Activated CD4-positive, alpha-beta T cell treated with anti-CD3 and anti-CD28 coated beads for 1 hour (primary cell): ENCODE measurements at places on chromosomes 5 and 9.

DNA sequence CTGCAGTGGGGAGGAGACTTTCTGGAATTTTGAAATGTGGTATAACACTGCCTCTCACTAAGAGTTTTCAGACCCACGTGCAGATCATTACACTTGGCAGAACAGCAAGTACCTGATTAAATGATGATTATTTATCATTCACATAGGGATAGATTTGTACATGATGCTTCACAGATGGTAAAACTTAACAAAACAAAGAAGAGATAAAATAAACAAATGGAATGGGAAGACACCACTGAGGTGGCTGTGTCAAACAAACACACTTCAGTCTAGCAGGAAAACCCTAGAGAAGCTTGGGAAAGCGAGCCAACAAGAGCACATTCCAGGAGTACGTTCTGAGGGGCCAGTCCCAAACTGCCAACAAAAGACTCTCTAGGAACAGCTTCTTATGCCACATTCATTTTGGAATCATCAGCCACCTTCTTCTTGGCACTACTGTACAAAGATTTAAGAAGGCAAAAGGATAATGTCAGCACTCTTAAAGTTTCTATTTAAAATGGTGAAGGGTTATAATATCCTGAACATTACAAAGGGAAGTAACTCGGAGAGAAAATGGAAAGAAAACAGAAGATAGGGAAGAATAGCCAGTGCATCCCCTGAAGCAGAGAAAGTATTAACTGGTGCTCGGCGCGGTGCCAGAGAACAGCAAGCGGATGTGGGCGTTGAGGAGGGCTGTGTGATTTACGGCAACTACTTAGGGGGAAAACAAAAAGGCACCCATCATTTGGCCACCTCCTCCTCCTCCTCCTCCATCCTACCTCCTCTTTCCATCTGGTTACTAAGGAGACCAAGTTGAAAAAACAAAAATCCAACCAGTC lies 1.6 kb downstream of the MED27 start:
- no peak for DNase-seq

GRCh38 chr9:35755071-35755470 lies 995 bp upstream of the MSMP start:
- no peak for DNase-seq

DNA sequence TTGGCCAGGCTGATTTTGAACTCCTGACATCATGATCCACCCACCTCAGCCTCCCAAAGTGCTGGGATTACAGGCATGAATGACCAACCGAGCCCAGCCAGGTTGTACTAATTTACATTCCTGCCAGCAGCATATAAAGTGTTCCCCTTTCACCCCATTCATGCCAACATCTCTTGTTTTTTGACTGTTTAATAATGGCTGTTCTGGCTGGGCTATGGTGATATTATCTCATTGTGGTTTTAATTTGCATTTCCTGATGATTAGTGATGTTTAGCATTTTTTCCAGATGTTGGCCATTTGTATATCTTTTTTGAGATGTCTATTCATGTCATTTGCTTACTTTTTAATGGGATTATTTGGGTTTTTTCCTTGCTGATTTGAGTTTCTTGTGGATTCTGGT lies 87.3 kb downstream of the INVS start:
- DNase-seq, result no peak

DNA sequence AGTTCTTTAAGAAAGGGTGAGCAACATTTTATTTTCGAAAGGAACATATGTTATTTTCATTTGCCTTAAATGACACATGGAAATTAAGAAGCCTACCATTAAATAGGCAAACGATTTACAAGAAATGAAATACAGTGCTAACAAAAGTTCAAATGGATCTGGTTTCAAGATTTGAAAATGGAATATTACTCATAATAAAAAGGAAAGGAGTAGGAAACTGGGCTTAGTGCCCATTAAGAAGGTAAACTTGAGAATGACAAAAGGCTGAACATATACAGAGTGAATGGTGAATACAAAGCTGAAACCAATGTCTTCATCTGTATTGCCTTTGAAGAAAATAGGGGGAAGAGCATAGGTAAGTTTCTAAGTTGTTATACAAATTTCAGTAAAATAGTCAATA lies 974.2 kb upstream of the C9orf72 start:
- DNase-seq, result no peak

DNA sequence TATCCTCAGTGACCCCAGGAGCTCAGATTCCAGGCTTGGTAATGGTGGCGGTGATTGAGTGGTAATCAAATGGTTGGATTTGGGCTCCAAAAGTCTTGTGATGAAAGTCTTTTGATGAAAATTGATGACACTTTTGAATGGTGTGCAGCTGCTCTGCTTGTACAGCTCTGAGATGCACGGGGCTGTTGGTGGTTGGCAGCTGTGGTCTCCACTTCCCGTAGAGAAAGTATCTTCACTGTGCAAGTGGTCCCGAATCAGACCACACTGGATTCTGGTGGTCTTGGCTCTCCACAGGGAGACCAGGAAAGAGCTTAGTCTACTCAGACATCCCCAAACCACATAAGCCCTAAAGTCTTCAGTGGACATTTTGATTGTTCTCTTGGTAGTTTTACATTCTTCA lies 96.6 kb downstream of the MARCHF11 start:
- no peak for DNase-seq

GRCh38 chr9:35954942-35955546 lies 2.9 kb downstream of the OR2S2 start:
- no peak for DNase-seq

DNA sequence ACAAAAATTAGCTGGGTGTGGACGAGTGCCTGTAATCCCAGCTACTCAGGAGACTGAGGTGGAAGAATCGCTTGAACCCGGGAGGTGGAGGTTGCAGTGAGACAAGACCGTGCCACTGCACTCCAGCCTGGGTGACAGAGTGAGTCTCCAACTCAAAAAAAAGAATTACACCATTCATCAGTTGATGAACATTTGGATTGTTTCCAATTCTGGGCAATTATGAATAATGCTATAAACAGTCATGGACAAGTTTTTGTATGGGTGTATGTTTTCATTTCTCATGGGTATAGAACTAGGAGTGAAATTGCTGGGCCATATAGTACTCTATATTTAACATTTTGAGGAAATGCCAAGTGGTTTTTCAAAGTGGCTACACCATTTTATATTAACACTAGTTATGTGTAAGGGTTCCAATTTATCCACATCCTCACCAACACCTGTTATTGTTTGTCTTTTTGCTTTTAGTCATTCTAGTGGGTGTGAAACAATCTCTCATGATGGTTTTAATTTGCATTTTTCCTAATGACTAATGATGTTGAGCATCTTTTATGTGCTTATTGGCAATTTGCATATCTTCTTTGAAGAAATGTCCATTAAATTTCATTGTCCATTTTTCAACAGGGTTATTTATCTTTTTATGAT lies 9.0 kb upstream of the CCDC125 start:
- no peak for DNase-seq

GRCh38 chr9:100096378-100096916 lies 2.4 kb downstream of the ERP44 start:
- DNase-seq, result no peak

- DNase-seq, result no peak
Measured at GRCh38 chr5:56873056-56873455, 36.3 kb upstream of the SETD9 start.

GRCh38 chr9:128703616-128704355 lies 1.5 kb downstream of the PKN3 start:
- no peak for DNase-seq

GRCh38 chr5:62330302-62330701 lies 24.3 kb downstream of the KIF2A start:
- DNase-seq, result no peak

GRCh38 chr5:128406803-128407202 lies 131.2 kb downstream of the FBN2 start:
- no peak for DNase-seq

DNA sequence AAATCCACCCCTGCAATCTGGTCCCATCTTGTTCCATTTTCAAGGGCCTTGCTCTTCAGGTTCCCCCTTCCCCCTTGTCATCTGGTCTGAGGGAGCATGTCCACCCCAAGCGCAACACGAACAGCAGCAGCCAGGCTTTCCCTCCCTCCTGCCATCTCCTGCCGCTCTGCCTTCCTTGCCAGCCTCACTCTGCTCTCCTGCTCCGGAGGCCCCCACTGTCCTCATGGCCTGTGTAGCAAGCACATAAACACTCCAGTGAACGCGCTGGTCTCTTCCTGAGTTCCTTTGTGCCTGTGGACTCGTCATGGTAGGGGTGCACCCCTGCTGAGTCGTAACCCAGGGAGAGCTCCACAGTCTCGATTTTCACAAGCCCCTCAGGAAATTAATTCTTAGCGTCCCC lies 29.9 kb downstream of the TENT4A start:
- DNase-seq, result no peak

DNA sequence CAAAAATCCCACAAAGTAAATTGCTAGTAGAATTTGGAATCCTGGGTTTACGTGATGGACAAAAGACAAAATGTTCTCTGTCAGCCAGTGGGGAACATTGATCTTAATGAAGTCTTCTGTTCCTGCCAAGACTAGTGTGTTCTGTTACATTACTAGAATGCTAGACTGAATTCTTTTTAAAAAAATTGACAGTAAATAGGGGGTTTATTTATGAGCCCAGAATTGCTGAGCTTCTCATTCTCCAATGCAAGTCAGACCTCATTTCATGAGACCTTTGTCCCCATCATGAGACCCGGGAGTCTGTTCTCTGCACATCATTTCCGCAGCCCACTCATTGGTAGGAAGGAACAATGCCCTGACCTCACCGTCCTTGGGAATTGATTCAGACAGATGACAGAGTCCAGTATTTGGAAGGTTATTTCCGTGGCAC lies 173.8 kb upstream of the OTULINL start:
- no peak for DNase-seq

- DNase-seq, result no peak
Measured at GRCh38 chr5:109998726-109999125, 309.0 kb downstream of the MAN2A1 start.

- no peak for DNase-seq
Measured at GRCh38 chr5:72658761-72659540, 151.7 kb upstream of the ZNF366 start.

DNA sequence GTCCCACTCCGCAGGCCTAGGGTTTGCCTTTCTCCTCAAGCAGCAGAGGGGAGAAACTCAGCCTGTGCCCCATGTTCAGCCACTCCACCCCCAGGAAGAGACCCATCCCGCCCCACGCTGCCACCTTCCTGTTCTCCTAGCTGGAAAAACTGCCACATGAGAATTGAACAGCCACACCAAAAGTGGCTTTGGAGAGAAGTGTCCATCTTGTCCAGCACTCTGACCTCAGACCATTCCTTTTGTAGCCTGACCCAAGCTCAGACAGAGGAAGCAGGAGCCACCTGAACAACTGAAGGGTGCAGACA lies 8.3 kb upstream of the SLC25A48 start:
- no peak for DNase-seq

GRCh38 chr9:2758162-2758897 lies 41.0 kb downstream of the KCNV2 start:
- no peak for DNase-seq
